ENCODE measurements at places on chromosomes 7 and 10.

- H3K27me3 ChIP-seq: no peaks in the 10 kb centered on the region
- no peak for DNase-seq
- no peaks in the 10 kb centered on the region for H3K4me1 ChIP-seq
- peak overlapping the region; percentile 51 for H3K4me3 ChIP-seq
- H3K36me3 ChIP-seq: no peaks in the 10 kb centered on the region
Measured at GRCh38 chr7:37916017-37916672, 472 bp downstream of the SFRP4 start.

DNA sequence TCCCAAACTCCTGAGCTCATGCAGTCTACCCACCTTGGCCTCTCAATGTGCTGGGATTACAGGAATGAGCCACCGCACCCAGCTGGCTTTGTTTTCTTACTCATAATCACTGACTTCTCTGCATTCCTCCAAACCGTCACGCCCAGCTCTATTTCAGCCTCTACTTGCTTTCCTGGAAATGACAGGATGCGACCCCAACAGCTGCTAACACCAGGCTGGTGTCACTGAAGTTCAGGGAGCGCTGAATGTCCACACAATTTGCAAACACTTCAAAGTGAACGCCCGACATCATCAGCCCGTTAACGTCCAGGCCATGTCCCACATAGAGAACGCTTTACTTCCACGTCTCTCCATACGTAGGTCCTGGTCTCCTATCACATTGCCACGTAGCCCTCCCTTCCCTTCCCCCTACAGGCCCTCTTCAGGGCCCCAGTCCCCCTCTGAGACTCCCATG lies 12.8 kb upstream of the PROSER2 start:
- no peaks in the 10 kb centered on the region for H3K4me1 ChIP-seq
- H3K36me3 ChIP-seq: no peaks in the 10 kb centered on the region
- H3K27ac ChIP-seq: no peak overlapping the region
- no peak for DNase-seq
- H3K4me3 ChIP-seq: no peak overlapping the region
- no peaks in the 10 kb centered on the region for H3K27me3 ChIP-seq

DNA sequence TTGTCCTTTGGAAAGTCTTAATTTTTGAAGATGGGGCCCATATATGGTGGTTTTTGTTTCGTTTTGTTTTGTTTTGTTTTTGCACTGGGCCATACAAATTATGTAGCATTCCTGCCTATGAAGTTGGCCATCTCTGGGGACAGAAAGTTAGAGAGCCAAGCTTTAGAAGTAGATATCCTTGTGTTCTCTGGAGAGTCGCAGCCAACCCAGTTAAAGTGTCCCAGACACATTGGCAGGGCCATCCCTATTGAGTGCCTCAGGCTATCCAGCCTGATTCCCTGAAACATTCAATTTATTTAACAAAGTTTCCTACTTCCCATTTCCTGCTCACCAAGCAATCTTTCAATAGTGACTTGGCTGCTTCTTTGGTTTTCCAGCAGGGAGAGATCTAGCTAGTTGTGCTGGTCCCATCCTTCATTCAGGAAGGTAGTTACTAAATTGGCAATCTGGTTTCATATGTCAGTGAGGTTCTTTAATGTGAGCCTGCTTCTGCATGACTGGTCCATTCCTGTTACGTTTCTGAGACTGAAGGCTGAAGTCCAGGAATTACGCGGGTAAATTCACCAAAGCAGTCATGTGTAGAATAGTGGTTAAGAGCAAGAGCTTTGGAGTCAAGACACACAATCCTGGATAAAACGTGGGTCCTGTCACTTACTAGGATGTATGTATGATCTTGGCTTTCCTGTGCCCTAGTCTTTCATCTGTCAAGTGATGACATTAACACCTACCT lies 49.3 kb upstream of the HBP1 start:
- no peak for DNase-seq
- H3K27ac ChIP-seq: no peak overlapping the region
- H3K4me1 ChIP-seq: no peaks in the 10 kb centered on the region

GRCh38 chr7:111987886-111988285 lies 218.3 kb downstream of the DOCK4 start:
- no peaks in the 10 kb centered on the region for H3K27me3 ChIP-seq
- H3K4me3 ChIP-seq: no peak overlapping the region
- H3K4me1 ChIP-seq: no peaks in the 10 kb centered on the region
- no peak for DNase-seq
- H3K27ac ChIP-seq: no peak overlapping the region

Data from breast epithelium (tissue), 4 donors.